ENCODE measurements at places on chromosomes 7 and 10.

- DNase-seq: no peak
Measured at GRCh38 chr10:100636848-100637553, 101.3 kb downstream of the HIF1AN start.

DNA sequence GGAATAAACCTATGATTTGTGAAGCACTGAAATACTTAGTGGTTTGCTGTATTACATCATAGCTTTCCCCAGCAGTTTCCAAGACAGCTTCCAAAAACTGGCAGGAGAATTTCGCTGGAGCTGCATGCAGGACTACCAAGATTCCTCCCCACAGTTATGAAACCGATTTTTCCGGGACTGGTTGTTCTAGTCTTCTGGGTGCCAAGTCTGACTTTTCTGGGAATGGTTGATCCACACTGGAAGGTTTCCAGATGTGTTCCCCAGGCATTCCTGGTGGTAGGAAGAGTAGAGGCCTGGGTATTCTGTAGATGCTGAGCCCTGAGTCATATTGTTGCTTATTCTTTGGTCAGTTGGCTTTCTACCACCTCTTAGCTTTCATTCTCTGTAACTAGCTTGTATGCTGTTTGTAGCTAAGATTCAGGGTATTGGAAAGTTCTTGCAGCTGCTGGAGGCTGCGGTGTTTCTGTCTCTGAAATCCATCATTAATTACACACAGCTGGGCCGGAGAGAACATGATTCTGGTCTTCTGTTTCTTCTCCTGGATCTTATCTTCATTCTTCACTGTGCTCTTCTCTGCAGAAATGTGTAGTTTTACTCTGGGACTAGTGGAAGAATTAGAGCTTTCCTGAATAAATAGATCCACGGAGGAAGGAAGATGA is 6.3 kb downstream of the ABCC2 start:
- no peak for DNase-seq

DNA sequence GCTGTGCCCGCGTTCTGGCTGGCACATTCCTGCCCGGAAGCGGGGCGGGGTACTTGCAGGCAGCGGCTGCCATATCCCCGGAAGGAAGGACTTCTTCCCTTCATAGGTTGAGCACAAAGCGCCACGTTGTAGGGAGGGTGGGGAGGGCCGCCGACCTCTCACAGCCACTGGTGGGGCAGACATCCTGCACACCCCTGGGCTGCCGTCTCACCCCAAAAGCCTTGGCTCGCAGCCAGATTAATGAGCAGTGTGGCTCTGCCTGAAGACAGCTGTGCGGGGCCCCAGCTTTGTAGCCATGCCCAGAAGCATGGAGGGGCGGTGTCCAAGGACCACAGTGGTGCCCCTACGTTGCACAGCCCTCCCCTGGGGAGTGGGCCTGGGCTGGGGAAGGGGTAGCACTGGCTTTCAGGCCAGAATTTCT is 54.3 kb upstream of the DPYSL4 start:
- no peak for DNase-seq

DNA sequence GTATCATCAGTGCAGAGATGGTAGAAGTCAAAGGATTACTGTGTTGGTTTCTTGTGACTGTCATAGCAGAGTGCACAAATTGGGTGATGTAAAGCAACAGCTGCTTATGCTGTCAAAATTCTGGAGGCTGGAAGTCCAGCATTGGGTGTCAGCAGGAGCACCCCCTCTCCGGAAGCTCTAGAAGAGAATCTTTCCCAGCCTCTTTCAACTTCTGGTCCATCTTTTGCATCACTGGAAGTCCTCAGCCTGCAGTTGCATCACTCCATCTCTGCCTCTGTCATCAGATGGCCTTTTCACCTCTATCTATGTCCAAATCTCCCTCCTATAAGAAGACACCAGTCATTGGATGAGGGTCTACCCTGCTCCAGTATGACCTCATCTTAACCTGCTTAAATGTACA is 35.8 kb upstream of the GALNTL5 start:
- no peak for DNase-seq

DNA sequence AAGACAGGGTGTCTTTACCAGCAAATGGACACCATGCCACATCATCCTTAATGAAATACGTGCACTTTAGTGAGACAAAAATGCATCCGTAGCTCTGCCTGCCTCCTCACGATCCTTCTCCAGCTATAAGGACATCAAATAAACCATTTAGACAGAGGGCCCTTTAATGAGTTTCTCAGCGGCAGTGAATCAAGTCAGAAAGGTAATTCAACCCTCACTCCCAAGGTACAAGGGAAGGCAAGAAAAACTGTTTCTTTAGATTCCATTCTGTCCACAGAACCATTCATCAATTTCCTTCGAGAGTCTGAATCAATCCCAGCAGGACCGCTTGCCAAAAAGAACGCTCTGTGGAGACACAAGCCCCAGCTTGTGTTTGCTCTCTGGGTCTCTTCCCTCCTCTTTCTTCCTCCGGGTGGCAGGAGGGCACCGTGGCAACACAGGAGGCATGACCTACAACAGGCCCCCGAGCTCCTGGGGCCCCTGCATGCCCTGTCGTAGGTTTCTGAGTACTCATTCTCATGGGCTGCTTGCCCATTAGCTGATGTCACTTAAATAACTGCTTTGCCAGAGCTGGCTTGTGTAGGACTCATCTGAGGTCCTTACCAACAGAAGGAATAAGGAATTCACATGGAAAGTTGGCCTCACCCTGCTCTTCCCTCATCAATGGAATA is 297.8 kb upstream of the PRKCQ start:
- no peak for DNase-seq

DNA sequence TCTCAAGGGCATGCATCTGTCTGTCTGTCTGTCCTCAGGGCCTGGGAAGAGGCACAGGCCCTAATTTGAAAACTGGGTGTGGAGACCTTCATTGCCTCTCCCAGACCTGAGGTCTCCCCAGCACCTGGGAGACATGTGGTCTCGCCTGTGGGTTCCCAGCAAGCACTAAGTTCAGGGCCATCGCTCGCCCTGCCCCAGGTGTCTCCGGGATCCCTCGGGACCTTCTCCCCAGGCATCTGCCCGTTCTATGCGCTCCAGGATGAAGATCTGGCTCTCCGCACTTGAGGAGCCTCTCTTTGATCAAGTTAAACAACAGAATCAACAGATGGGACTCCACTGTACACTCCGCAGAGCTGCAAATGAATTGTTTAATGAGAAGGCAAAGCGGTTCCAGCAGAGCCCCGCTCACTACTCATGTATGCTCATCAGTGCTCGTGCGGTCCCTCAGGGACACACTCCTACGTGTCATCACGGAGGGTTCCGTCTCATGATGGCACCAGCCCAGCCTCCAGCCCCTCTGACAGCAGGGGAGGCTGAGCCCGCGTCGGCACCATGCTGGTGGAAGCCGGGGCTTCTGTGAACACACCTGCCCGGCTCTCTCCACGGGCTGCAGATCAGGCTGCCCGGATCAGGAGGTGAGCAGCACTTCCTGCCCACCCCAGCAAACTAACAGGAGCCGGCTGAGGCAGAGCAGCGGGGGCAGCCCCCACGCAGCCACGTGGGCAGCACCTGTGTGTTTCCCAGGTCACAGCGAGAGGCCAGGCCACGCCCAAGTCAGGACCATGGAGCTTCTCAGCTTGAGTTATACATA is 132.8 kb downstream of the TCERG1L start:
- DNase-seq: no peak

- DNase-seq: no peak
Measured at GRCh38 chr7:8119262-8119661, 142.7 kb downstream of the ICA1 start.

DNA sequence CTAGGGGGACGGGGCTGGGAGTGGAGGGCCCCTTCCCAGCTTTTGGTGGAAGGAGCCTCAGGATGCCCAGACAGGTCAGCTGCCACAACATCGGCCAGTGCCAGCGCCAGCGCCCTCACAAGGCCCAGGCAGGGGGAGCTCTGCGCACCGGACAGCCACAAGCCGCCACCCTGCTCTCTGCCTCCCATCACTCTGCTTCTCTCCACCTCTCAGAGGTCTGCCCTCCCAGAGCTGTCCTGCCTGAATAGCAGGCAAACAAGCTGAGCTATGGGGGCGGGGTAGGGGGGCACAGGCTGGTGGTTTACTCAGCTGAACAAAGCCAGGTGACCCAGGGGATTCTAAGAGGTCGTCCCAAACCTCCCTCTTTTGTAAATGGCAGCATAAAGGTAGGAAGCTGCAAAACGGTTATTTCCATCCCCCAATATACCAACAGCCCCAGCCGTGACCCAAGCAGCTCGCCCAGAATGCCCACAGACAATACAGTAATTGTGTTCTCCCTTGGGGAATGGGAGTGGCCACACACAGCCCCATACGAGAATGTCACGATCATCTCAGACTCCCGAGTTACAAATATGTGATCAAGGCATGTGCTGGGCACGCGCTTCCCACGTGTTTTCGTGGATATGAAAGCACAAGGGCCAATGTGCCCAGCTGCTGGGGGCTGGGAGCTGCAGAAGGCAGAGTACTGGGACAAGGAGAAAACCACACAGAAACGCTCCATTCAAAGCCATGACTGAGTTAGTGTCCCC is 19.7 kb downstream of the FAM53B start:
- no peak for DNase-seq

GRCh38 chr7:139777133-139777891 is 486 bp downstream of the HIPK2 start:
- DNase-seq: no peak

DNA sequence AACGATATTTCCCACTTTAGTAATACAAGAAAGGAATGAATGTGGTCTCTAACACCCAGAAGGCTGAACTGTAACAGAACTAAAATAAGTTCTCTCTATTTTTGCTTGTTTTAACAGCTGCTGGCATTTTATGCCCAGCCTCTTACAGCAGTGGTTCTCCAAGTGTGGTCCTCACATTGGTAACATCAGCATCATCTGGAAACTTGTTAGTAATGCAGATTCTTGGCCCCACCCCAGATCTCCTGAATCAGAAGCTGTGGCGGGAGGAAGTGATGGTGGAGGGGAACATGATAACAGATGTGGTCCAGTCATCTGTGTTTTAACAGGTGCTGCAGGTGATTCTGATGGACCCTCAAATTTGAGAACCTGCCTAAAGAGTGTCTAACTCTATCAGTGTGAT is 170.1 kb downstream of the TMEM26 start:
- DNase-seq: no peak

DNA sequence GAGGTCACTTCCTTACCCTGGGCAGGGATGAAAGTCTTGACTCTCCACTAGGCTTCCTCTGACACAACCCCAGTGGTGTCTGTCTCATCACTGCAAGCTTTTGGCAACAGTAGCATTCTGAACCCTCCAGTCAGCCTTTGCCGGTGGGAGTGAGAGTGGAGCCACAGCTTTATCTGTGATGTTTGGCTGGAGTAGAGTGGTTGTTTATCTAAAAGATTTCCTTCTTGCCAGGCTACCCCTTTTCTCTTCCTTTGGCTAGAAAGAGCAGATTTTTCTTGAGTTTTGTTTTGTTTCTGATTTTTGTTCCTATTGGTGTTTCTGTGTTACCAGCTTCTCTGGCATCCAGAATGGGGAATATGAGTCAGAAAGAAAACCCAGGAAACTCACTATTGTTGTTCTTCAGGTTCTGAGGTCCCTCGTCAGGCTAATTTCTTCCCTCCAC is 98.9 kb upstream of the KIF5B start:
- no peak for DNase-seq

DNA sequence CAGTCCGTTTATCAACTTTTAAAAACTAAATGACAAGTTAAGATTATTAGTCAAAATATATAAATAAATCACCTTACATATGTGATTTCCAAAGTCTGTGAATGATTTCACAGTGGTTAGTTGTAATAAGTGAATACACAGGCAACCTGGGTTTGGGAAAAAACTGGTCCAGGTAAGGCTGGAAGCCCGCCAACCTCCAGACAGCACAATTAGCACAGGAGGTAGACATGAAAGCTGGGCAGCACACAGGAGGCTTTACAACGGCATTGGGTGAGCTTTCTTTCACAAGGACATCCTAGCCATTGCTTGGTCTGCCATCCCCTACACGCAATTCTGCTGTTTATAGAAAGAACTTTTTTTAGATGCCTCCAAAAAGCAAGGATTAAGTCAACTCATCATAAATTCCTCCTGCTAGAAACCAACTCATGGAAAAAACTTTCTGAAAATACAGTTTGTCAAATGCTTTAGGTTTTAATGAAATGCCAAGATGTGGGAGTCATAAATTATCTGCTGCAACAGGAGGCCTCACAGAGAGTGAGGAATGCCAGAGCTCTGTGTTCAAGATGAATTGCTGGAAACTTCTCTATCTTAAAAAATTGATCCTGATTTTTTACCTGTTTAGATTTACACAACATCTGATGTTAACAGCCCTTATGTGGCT is 346.8 kb upstream of the NFE2L3 start:
- no peak for DNase-seq

GRCh38 chr10:6978187-6978627 is 398.1 kb upstream of the PRKCQ start:
- DNase-seq: no peak

GRCh38 chr7:22821702-22822485 is 755 bp downstream of the TOMM7 start:
- no peak for DNase-seq

DNA sequence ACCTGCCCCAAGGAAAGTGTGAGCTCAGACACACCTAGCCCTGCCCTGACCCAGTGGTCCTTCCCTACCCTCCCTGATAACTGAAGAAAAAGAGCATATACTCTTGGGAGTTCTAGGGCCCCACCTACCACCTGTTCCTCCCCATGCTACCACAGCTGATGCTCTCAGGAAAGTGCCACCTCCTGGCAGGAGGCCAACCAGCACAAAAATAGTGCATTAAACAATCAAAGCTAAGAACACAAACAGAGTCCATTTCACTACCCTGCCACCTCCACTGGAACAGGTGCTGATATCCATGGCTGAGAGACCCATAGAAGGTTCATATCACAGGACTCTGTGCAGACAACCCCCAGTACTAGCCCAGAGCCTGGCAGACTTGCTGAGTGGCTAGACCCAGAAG is 288.6 kb upstream of the PHF14 start:
- DNase-seq: no peak

- no peak for DNase-seq
Measured at GRCh38 chr7:26035552-26035951, 116.4 kb upstream of the NFE2L3 start.
